Activated CD4-positive, alpha-beta T cell treated with anti-CD3 and anti-CD28 coated beads, Interleukin-2, amount 50 U/mL, for 24 hours (primary cell): ENCODE measurements at places on chromosomes 11 and 22.

GRCh38 chr22:43481568-43482317 lies 69.9 kb downstream of the MPPED1 start:
- no peak for DNase-seq

DNA sequence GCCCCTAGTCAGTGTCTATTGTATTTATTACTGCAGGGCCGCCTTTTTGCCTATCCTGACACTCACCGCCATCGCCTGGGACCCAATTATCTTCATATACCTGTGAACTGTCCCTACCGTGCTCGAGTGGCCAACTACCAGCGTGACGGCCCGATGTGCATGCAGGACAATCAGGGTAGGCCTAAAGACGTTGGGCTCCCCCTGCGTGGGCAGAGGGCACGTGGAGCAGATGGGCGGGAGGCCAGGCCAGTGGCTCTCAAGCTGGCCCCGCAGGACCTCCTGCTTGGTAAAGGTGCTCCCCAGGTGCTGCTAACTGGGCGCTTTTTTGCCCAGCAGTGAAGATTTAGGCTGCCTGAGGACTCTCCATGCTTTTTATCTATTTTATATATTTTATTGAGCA lies 22.5 kb downstream of the CAT start:
- DNase-seq = no peak

GRCh38 chr11:28518825-28519224 lies 410.6 kb downstream of the METTL15 start:
- no peak for DNase-seq

DNA sequence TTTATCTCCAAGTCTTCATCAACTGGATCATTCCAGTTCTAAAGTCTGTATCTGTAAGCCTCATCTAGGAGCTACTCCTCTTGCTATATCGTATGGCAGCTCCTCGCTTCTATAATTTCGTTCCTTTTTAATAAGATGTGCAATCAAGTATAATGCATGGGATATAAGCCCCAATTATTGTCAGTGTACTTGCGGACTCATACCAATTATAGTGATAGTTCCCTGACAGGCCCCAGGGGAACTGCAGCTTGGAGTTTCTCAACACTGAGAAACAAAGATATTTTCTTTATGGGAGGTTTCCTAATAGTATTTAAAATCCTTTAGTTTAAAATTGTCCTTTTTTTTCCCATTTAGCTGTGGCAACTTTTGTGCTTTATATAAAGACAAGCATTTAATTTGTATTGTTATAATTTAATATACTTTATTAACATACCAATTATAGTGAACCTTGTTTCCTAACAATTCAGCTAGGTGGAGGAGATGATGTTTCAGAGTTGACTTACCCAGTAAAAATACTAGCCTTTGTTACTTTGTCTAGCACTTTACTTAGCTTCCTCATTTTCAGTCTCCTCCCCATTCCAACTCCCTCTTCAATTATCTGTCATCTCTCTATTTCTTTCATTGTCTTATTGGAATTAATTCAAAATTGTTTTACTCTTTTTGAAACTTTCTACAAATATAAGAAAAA lies 25.3 kb upstream of the DDX17 start:
- no peak for DNase-seq

DNA sequence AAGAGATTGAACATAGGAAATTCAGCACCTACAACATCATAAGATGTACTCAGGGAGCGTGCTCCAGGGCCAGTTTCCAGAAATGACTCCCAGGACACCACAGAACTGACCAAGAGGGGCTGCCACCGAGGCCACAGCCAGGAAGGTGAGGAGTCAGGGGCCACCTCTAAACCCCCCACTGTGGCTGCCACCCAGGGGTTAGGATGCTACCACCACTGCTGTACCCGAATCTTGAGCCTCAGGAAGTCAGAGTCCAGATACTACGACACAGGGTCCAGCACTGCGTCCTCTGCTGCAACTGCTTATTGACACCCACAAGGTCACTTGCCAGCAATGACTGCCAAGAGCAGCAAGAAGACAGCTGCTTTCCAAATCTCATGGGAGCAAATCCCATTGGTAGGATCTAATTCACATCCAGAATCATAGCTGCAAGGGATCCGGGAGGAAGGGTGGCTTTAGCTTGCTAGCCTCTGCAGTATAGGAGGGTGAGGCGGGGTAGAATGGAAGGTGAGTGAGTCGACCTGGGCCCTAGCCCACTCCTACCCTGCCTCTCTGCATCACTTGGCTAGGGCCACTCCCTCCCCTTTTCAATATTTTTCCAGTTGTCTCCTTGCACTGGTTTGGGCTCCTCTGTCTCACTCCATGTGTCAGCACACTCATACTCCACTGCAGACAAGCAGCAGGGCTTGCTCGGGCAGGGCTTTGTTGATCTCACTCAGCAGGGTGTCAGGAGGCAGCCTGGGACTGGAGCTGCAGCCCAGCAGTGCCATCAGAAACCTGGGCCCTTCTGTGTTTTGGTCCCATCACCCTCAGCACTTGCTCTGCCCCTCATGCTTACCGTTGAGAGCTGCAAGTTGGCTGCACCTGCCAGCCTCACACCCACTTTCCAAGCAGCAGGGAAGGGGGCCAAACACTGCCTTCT lies 18.1 kb upstream of the CYTH4 start:
- no peak for DNase-seq

DNA sequence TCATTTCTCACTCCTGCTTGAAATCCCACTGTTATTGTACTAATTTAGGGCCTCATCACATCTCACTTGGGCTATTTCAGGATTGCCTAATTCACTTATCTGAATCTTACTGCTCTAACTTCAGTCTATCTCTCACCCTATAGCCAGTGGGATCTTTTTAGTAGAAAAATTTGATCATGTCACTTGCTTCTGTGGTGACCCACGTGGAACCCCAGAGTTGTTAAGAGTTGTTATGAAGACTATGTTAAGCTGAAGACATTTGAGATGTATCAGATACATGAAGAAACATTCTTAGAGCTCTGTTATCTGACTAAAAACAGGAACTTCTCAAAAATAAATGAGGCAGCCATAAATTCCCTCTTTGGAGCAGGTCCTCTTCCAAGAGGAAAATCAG lies 1375.6 kb upstream of the TENM4 start:
- DNase-seq = no peak
